ENCODE measurements at places on chromosomes 12 and 14. TPM values are rescaled to one million over a fixed set of nuclear protein-coding genes. Genes with fewer than 3 reads are reported as not detected.

DNA sequence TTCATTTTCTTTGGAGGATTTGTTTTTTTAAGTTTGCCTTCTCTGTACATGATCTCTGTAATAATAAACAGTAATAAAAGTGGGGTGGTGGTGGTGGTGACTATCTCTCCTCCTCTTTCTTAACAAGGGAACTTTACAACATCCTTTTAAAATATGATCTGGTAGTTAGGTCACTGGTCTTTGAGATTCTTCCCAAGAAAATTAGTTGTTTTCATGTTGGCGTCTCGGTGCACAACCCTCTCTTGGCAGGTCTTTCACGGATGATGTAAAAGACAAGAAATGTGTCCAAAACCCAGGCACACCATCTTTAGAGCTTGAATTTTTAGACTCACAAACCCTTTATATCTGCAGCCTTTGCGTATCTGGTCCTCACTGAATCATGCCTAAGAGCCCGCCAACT lies 488.5 kb upstream of the TBX3 start:
- no peak for DNase-seq

DNA sequence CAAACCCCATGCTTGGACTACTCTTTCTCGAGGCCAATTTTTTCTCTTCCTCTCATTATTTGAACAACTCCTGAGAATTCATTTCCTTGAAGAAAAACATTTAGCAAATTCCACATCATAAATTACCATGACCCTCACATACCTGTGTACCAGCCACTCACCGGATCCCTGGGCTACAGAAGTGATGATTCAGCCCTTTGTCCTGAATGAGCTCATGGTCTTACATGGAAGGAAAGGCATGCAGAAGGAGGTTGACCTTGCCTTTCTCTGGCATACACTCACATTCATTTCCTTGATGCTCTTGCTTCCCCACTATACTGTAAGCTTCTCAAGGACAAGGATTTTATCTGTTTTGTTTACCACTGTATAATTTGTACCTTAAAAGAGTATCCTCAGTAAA lies 191.5 kb downstream of the SLC5A8 start:
- DNase-seq, result no peak

- DNase-seq, result no peak
These were observed 88.2 kb downstream of the SLC24A4 start for GRCh38 chr14:92411135-92411534.

PWP1 gene
- 22.4 TPM for total RNA-seq

PLCZ1 gene
- not detected for total RNA-seq

CLEC4D gene
- total RNA-seq, result 0.41 TPM

- DNase-seq, result no peak
These were observed 465.3 kb downstream of the RAD51B start for GRCh38 chr14:68284834-68285233.

DNA sequence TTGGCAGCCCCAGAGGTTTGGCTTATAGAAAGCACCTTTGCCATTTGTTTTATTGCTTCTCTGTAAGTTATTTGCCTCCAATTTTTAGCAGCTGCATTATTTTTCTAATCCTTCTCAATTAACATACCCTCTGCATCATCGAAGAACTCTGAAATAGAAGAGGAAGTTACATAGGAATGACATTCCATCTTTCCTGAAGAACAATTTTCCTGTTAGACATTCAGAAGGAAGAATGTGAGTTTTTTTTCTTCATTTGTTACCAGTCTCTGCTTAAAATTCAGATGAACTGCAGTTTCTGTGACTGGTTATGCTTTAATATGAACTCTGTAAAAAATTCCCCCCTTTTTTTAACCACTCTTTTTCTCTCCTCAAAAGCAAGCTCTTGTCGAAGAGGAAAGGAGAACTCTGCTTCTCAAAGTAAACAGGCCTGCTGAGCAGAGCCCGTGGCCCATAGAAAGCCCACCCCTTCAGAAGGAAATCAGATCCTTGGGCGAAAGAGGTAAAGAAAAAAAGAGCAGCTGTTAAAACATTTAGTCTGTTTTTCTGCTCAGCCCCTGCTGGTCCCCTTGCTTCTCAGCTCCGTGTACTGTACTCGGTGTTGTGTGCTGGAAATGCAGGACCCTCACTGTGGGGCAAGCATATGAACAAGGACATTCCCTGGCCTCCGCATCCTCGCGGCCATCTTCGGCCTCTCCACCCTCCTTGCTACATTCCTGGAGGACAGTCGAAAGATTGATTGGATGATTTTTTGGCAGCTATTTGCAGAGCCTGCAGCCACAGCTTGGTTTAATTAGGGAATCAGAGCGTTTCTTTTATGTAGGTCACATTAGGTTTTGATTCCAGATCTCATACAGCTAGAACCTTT lies 164.4 kb upstream of the LRIG3 start:
- no peak for DNase-seq

Measured in mucosa of descending colon (tissue), 3 donors.